ENCODE measurements at places on chromosomes 3 and 15.

DNA sequence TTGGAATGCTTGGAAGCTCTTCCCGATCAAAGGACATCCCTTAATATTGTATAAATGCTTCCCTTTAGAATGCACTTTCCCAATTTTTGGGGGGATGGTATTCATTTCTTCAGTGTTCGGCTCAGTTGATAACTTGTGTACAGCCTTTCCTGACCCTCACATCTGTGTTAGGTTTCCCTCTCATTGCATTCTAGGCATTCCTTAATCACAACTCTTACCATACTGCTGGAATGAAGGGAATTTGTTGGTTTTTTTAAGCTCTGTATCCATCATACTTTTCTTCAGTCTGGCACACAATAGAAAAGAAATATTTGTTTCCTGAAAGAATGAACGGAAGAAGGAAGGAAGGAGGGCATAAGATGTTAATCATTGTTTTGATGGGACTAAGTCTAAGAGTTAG is 119.5 kb downstream of the CHST2 start:
- no peak for DNase-seq

DNA sequence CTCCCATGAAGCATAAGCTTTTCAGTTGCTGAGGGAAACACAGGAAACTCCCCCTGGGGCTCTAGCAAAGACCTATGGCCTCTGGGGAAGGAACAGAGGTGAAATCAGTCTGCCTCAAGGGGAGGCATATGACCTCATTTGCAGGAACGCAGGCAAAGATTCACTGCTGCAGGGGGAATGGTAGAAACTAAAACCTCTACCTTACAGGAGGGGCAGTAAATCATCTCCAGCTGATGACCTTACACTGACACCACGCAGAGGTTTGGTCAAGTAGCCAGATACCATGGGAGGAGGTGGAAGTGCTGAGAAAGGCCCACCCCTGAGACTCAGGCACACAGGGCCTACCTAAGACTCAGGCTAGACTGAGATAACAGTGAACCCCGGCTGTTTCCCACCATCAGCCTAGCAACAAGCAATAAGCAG is 81.1 kb downstream of the RAD18 start:
- DNase-seq = no peak

DNA sequence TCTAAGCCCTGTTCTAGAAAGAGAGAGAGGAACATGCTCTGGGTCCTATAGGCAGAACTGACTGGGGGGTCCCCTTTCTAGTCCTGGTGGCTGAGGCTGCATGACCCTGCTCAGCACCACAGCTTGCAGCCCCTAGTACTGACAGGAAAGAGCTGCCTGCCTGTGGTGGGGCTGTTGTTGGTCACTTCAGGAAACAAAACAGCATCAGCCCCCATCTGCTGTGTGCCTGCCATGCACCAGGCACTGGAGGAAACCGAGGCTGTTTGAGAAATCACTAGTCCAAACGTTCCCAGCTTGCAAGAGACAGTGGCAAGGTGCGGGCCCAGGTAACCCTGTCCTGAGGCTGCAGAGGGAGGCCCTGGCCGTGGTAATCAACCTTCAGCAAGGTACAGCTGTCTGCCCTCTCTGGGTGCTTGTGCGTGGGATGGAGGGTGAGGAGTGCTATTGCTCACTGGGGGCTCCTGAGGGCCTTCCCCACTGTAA is 90.6 kb downstream of the IQSEC1 start:
- DNase-seq = no peak

DNA sequence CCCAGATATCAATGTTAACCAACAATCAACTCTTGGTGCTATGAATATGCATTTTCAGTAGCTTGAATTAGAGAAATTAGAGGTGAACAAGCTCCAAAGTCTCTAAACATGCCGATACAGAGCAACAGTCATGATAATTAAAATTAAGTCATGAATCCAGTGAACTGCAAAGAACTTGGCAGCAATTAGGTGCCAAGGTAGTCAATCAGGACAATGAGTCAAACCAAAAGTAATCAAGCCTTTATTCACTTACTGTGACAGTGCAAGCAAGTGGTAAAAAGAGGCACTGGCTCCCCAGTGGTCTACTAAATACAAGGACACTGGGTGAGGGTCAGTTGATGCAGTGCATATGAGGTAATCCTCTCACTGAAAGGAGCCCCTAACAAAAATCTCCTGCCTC is 1.8 kb downstream of the ZNF770 start:
- no peak for DNase-seq

Data from testis (tissue), 5 donors.